ENCODE measurements at places on chromosomes 5 and 9.

DNA sequence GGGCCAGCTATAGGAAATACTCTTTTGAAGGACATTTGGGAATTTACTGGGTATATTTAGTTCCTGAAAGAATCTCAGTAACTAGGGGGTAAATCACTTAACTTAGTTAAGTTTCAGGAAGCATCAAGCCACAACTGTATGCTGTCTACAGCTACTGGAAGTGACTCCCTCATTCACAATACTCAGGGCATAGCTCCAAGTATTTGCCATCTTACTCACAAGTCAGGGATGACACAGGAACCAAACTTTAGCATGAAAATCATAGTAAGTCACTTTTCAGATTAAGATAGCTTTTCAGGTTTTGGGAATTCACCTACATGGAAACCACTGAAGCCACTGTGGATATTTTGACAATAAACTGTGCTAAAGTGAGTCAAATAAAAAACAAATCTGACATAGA, 242.4 kb upstream of the ATP10B start:
- no peaks in the 10 kb centered on the region for H3K27me3 ChIP-seq

DNA sequence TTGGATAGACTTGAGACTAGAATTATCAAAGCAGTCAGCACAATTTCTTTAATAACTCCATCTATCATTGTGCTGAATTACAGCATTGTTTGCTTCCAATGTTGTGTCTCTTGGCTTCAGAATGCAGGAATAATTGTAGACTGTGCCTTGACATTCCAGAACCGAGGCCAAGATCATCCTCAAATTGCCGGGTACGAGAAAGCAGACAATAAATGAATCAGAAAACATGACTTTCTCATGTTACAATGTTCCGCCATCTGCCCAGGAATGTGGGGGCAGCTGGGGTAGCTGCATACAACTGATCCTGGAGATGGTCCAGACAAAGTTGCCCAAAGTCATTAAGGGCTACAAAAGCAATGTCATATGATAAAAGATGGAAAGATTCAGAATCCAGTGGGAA, 206.2 kb upstream of the SGCD start:
- H3K27me3 ChIP-seq = peaks cover 37% of the 10 kb centered on the region
- H3K4me3 ChIP-seq = no peak overlapping the region
- peaks cover 4% of the 10 kb centered on the region for H3K4me1 ChIP-seq
- H3K36me3 ChIP-seq = peaks cover 2% of the 10 kb centered on the region

GRCh38 chr9:121751686-121752445, 100.4 kb downstream of the DAB2IP start:
- H3K4me1 ChIP-seq = peaks cover 17% of the 10 kb centered on the region
- no peak overlapping the region for H3K4me3 ChIP-seq
- no peaks in the 10 kb centered on the region for H3K27me3 ChIP-seq
- H3K36me3 ChIP-seq = no peaks in the 10 kb centered on the region
- no peak for DNase-seq
- no peak overlapping the region for H3K27ac ChIP-seq

GRCh38 chr5:159047086-159047485, 52.6 kb downstream of the EBF1 start:
- H3K27ac ChIP-seq = no peak overlapping the region
- no peak for DNase-seq
- H3K27me3 ChIP-seq = peaks cover 77% of the 10 kb centered on the region

DNA sequence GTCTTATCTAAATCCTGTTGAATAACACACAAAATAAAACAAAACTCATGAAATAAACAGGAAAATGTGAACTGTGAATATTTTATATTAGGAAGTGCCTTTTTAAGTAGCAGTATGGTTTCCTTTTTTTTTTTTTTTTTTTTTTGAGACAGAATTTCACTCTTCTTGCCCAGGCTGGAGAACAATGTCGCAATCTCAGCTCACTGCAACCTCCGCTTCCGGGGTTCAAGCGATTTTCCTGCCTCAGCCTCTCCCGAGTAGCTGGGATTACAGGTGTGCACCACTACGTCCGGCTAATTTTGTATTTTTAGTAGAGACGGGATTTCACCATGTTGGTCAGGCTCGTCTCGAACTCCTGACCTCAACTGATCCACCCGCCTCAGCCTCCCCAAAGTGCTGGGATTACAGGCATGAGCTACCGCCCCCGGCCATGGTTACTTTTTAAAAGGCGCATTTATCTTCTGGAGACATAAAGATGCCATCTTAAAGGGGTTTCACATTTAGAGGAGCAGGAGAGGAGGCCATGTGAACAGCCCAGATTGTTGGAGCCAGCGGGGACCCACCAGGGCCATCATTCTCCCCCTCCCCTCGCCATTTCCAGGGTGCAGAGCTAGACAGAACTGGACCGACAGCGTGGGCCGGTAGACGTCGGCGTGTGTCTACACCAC, 64.1 kb downstream of the ROR2 start:
- H3K36me3 ChIP-seq = no peaks in the 10 kb centered on the region
- H3K27me3 ChIP-seq = peaks cover 43% of the 10 kb centered on the region
- no peaks in the 10 kb centered on the region for H3K4me1 ChIP-seq
- DNase-seq = no peak
- H3K4me3 ChIP-seq = no peak overlapping the region

DNA sequence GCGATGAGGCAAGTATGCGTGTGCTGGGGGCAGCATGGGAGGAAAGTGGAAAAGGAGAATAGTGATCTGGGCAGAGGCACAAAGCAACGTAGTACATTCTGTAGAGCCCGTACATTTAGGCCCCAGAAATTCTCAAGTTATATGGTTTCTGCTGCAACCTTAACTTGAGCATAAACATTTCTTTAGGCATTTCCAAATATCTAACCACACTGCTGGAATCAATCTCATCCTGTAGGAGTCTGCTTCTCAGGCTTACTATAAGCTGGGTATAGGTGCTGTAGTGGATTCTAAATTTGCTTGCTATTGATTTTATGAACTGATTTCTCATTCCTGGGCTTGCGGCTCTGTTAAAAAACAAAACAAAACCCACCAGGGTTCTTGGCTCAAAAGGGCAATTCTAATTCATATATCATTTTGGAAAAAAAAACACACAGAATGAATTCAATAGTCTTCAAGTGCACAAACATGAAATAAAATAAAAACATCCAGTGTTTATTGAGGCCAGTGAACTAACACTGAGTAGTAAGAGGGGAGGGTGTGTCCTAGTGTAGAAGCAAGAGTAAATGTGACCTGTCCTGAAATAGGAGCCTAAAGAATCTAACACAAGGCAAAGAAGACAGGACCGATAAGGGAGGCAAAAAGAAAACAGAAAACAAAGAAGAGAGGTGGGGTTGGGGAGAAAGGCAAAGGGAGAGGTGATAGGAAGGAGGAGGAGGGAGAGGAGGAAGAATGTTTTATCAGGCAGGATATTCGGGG, 145.5 kb upstream of the LHFPL2 start:
- no peak overlapping the region for H3K4me3 ChIP-seq
- no peaks in the 10 kb centered on the region for H3K27me3 ChIP-seq
- DNase-seq = no peak
- H3K36me3 ChIP-seq = no peaks in the 10 kb centered on the region
- no peak overlapping the region for H3K27ac ChIP-seq

- DNase-seq = no peak
- H3K4me3 ChIP-seq = no peak overlapping the region
- H3K4me1 ChIP-seq = no peaks in the 10 kb centered on the region
- no peaks in the 10 kb centered on the region for H3K36me3 ChIP-seq
These were observed 271.0 kb downstream of the TMEM161B start for GRCh38 chr5:87997662-87998061.

GRCh38 chr9:2630158-2630557, 8.6 kb downstream of the VLDLR start:
- no peaks in the 10 kb centered on the region for H3K36me3 ChIP-seq
- peaks cover 18% of the 10 kb centered on the region for H3K27me3 ChIP-seq
- H3K4me1 ChIP-seq = no peaks in the 10 kb centered on the region

DNA sequence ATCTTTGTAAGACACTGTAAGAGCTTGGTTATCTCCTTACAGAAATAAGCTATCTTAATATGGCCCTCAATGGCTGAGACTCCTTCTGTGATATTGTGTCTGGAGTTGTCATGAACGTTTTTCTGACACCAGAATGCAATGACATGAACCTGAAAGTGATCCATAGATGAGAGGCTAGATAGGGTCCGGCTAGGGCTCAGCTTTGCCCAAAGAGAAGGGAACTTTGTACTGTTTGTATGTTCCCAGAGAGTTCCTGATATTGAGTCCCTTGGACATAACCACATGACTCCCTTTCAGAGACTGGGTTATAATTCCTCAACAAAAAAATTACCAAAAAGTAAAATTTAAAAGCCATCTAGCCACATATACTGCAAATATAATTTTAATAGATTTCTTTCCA, 575.8 kb upstream of the CLINT1 start:
- H3K27me3 ChIP-seq = no peaks in the 10 kb centered on the region
- no peak for DNase-seq
- no peak overlapping the region for H3K27ac ChIP-seq
- H3K4me3 ChIP-seq = peak overlapping the region; percentile 42

GRCh38 chr5:96610747-96611146, 51.4 kb upstream of the CAST start:
- H3K27me3 ChIP-seq = no peaks in the 10 kb centered on the region
- no peak overlapping the region for H3K4me3 ChIP-seq
- H3K36me3 ChIP-seq = no peaks in the 10 kb centered on the region
- no peak for DNase-seq
- H3K4me1 ChIP-seq = peaks cover 3% of the 10 kb centered on the region
- H3K27ac ChIP-seq = no peak overlapping the region

DNA sequence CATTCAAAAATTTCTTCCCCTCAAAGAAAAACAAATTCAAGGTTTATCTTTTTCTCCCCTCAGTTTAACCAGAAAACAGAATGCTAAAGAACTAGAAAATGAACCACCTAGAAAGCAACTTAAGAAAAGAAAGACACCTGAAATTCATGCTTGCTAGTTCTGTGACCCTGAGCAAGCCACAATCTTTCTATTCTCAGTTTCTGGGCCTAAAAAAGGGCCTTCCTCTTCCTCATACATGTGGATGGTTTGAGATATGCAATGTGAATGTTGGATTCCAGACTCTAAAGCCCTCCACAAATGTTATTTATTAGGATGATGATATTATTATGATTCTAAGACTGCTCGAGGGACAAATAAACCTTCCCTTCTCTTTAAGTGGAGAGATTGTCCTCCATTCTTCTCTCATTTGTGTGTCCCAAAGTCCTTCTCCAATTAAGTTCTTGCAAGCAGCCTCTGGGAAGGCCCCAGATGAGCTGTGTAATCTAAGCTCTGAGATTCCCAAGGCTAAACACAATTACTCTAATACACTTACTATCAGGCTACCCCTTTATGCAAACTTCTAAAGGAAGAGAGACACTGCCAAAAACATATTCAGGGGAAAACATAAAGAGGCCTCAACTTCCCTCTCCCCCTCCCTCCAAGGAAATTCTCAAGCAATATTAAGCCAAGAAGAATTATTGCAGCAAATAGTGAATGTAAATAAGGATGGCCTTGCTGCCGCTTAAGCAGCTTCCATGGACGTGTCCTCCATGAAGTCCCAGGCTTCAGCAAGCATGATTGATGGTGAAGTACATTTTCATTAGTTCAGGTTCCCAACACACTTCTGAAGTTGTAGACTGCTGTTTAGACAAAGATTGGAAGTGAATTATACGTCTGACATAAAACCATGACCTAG, 80.2 kb downstream of the PRKACG start:
- peaks cover 47% of the 10 kb centered on the region for H3K27me3 ChIP-seq
- H3K27ac ChIP-seq = no peak overlapping the region
- H3K4me1 ChIP-seq = no peaks in the 10 kb centered on the region
- no peak for DNase-seq

- H3K27me3 ChIP-seq = no peaks in the 10 kb centered on the region
- no peak for DNase-seq
- no peaks in the 10 kb centered on the region for H3K4me1 ChIP-seq
- peaks cover 2% of the 10 kb centered on the region for H3K36me3 ChIP-seq
- no peak overlapping the region for H3K4me3 ChIP-seq
- no peak overlapping the region for H3K27ac ChIP-seq
These were observed 34.9 kb downstream of the LURAP1L start for GRCh38 chr9:12809720-12810119.

GRCh38 chr5:134554319-134555222, 29.1 kb downstream of the JADE2 start:
- peaks cover 54% of the 10 kb centered on the region for H3K4me1 ChIP-seq
- peak overlapping the region; percentile 81 for H3K27ac ChIP-seq
- H3K27me3 ChIP-seq = no peaks in the 10 kb centered on the region

- H3K4me1 ChIP-seq = no peaks in the 10 kb centered on the region
- no peak for DNase-seq
- H3K27me3 ChIP-seq = no peaks in the 10 kb centered on the region
- H3K27ac ChIP-seq = no peak overlapping the region
- no peaks in the 10 kb centered on the region for H3K36me3 ChIP-seq
These were observed 124.4 kb downstream of the SSBP2 start for GRCh38 chr5:81626524-81626923.

DNA sequence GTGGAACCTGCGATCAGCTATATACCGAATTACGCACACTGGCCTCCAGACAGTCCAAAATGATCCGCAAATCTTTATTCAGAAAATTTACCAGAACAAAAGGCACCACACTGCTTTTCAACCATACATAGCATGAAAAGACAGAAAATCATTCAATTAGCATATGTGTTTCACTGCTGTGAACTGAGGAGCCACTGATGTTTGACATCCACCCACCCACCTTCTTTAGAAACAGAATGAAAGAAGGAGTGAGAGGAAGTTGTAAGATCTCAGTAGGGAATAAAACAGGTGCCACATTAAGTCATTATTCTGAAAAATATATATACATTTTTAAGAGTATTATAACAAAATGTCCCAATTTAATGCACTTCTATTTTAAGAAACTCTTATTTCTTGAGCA, 156.8 kb downstream of the NFIB start:
- H3K36me3 ChIP-seq = no peaks in the 10 kb centered on the region
- no peak overlapping the region for H3K27ac ChIP-seq
- H3K4me1 ChIP-seq = no peaks in the 10 kb centered on the region
- DNase-seq = no peak
- no peak overlapping the region for H3K4me3 ChIP-seq

DNA sequence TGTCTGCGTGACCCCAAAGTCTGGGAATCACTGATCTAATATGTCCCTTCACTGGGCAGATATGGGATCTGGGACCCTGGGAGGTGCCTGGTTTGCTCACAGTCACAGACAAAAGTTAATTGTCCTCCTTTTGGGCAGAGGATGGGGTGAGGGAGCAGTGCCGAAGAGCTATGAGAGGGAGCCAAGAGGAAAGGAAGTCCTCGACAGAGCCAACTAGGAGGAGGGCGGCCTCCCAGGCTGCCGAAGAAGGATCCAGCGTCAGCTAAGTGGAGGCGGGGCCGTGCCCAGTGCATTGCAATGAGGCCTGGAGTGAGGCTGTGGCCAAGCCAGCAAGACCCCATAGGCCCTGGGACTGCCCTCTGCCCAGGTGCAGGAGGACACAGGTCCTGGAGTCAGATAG, 11.4 kb downstream of the AIF1L start:
- H3K27me3 ChIP-seq = peaks cover 29% of the 10 kb centered on the region
- H3K36me3 ChIP-seq = no peaks in the 10 kb centered on the region
- H3K4me3 ChIP-seq = no peak overlapping the region
- H3K27ac ChIP-seq = no peak overlapping the region
- no peak for DNase-seq
- H3K4me1 ChIP-seq = no peaks in the 10 kb centered on the region
